NCI-H1436 (cell line): ENCODE measurements at places on chromosomes 5 and 9.

DNA sequence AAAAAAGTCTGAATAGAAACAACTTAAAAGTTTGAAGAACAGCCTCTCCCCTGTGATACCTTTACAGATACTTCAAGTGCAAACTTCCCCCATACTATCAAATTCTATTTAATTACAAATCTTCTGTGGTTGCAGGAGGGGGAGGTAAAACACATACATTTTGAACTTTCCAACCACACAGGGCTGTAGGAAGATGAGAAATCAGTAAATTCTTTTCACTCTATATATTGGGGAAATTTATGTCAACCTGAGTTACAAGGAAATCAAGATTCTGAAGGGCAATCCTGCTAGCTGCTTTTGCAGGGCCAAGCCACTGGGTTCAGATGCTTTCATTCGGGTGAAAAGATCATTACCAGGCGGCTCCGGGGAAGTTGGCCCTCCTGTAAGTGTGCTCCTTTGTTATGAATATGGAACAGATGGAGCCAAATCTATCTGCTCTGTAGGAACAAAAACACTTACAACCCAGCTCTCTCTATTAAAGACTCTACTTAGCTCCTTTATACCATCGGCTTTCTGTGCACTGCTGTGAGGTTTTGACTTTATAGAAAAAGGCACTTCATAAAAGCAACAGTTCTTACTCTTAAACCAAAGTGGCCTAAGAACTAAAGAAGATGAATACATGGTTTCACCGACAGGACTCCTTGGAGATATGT, 269.1 kb downstream of the EFNA5 start:
- DNase-seq: no peak

DNA sequence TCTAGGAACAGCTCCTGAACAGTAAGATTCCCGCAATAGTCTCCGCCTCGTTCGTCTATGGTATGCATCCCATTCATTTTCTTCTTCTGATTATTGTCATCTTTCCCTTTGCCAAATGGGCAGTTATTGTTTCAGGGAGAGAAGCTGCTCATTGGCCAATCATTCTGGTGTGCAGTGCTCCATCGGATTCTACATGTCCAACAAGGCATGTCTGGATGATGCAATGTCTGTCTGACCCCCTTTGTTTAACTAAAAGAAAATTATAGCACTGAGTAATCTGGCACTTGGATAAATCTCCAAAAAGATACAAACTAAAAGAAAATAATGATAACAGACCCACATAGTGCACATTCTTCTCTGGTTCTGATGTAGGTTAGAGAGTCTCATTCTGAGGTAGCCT, 515.6 kb upstream of the DMAC1 start:
- no peak for DNase-seq

DNA sequence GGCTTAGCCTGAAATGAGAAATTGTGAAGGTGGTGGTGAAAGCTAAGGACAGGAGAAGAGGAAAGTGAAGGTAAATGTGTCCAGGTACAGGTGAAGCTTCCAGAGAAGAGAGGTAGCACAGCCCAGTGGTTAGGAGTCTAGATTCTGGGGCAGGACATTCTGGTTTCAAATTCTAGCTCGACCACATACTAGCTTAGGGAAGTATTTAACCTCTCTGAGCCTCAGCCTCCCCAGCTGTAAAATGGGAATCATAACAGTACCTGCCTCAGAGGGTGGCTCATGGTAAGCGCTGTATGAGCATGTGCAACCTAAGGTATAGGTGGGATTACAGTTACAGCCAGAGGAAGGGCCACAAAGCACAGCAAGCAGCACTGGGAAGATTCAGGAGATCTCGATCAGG, 55.2 kb downstream of the PCDH1 start:
- DNase-seq: no peak

- DNase-seq: no peak
Measured at GRCh38 chr9:82252116-82252515, 263.5 kb downstream of the SPATA31D1 start.

DNA sequence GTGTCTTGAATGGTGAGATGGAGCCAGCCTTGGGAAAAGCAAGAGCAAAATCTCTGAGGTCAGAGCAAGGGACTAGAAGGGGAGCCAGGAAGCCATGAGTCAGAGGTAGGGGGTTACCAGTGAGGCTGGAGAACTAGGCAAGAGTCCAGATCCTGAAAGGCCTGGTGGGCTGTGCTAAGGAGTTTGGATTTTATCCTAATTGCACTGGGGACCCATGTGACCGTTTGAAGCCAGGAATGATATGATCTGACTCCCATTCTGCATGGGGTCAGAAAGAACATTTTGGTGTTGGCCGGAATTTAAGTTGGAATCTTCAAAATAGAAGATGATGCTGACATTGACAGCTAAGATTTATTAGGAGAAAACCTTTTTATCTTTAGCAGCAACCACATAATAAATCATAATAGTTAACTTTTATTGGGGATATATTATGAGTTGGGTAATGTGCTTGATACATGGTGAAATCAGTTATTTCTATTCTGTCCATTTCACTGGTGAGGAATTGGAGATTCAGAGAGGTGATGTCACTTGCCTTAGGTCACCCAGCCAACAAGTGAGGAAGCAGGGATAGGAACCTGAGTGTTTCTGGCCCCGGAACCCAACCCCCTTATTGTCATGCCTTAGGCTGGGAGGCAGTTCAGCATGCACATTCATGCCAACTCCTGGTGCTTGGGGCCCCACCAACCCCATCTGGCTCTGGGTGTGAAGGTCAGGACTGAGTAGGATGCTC, 61.5 kb upstream of the RARS1 start:
- DNase-seq: no peak
